Muscle of arm (tissue), 14 donors: ENCODE measurements at places on chromosomes 2 and 18.

GRCh38 chr2:142892715-142893114, 15.3 kb downstream of the KYNU start:
- no peak for DNase-seq

- DNase-seq = no peak
Measured at GRCh38 chr2:8615576-8616281, 66.1 kb upstream of the ID2 start.

DNA sequence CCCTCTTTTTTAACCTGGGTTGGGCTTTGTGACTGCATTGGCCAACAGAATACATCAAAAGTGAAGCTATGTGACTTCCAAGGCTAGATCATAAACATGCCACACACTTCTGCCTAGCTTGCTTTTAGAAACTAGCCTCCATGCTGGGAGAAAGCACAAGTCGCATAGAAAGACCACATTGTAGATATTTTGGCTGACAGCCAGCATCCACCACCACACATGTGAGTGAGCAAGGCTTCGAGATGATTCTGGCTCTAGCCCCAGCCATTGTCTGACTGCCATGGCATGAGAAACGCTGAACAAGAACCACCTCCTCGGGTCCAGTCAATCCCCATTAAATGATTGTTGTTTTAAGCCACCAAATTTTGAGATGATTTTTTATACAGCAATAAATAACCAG, 66.8 kb upstream of the STPG4 start:
- no peak for DNase-seq

GRCh38 chr2:105385731-105386540, 12.9 kb downstream of the FHL2 start:
- no peak for DNase-seq

DNA sequence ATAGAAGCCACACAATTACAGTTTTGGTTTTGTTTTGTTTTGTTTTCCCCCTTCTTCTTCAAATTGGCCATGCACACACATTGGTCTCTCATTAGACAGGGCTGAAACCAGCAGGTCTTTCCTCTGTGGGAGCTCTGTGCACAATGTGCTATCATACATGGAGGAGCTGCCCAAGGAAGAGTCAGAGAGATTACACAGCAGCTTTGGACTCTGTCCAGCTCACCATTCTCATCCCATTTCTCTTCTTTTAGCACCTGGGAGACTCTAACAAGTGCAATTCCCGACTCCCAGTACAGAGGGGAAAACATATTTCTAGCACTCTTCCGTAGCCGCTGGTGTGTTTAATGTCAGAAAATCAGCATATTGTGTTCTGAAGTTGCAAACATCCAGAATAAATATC, 29.4 kb downstream of the POU3F3 start:
- DNase-seq = no peak

DNA sequence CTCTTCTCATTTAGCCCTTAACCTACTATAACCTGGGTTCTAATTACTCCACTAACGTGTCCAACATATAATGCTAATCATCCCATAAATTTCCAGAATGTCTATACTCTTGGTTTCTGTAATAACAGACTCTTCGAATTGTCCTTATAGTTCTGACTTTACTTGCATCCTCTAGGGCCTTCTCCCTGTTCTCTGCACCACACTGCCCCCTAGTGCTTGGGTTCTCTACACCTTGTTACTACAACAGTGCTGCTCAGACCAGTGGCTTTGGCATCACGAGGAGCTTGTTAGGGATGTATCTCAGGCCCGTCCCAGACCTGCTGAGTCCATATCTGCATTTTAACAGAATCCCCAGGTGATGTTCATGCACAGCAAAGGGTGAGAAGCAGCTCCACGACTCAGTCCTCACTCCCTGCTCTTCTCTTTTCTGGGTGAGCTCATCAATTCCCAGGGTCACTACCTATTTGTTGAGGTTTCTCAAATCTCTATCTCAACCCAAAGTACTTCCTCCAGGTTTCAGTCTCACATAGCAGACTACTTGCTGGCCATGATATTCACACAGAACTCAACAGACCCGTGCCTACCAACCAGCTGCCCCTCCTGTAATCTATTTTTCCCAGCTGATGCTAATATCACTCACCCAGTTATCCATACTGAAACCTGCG, 14.5 kb upstream of the DDX1 start:
- peak; percentile 73 for DNase-seq

GRCh38 chr18:48597110-48597509, 58.3 kb downstream of the CTIF start:
- DNase-seq = no peak

- no peak for DNase-seq
Measured at GRCh38 chr18:23267447-23267776, 132.1 kb downstream of the CABLES1 start.

DNA sequence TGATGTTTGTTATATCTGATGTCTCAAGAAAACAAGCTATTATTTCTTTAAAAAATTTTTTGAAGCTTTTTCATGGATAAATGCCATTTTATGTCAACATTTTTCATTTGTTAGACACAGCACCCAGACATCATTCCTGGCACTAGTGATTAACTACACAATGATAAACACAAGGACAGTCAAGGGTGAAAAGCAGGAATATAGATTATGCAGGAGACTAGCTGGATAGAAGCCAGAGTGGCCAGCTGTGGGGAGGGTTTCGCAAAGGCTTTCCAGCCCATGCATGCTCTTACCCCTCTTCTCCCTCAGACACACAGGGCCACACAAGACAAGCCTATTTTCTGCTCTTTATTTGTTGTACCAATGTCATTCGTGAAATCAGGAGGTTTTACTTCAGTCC, 127.1 kb upstream of the TTC39C start:
- no peak for DNase-seq

DNA sequence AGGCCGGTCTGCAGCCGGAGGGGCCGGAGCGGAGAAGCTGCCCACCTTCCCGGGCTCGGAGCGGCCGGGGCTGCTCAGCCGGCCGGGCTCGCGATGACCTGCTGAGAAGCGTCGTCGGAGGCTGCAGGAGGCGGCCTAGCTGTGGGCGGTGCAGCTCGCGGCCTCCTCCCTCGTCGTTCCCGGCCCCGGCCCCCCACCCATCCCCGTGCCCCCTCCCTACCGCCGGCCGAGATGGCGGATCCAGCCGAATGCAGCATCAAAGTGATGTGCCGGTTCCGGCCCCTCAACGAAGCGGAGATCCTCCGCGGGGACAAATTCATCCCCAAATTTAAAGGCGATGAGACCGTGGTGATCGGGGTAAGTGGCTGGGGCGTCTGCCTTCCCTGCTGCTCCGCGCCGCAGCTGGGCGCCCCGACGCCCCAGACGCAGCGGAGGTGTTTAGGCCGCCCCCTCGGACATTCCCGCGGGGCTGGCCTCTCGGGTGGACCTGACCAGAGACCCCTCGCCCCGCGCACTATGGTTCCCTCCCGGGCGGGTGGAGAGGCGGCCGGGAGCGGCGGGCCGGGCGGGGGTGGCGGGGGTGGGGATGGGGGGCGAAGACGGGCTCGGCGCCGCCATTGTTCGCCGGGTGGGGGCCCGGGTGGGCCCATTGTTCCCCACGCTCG, 492 bp downstream of the KIF5C start:
- DNase-seq = no peak
